ENCODE measurements at places on chromosomes 3 and 15. TPM values are rescaled to one million over a fixed set of nuclear protein-coding genes. Genes with fewer than 3 reads are reported as not detected.

Gene GABRG3
- not detected for total RNA-seq

Gene TTC21A
- 6.7 TPM for total RNA-seq

Gene SLC38A3
- total RNA-seq, result 0.48 TPM

Gene MEIS2
- total RNA-seq, result 13.1 TPM

Gene SMCO1
- not detected for total RNA-seq

Gene C3orf70
- total RNA-seq, result 0.50 TPM

Gene GP9
- not detected for total RNA-seq

Gene CNTN3
- total RNA-seq, result 2.0 TPM

Gene TMOD2
- total RNA-seq, result 5.5 TPM

Gene OR5K1
- not detected for total RNA-seq

Gene OR5K2
- not detected for total RNA-seq

Gene ESYT3
- total RNA-seq, result 3.5 TPM

Gene FOXL2
- 0.68 TPM for total RNA-seq

Gene MORC1
- not detected for total RNA-seq

Gene XCR1
- total RNA-seq, result not detected

Gene ECE2
- not detected for total RNA-seq

Gene IL20RB
- total RNA-seq, result 0.89 TPM

Gene HDAC11
- 17.3 TPM for total RNA-seq

Gene POTEB
- total RNA-seq, result not detected

Gene ITIH1
- not detected for total RNA-seq

Gene BTLA
- total RNA-seq, result not detected

Gene GABRR3
- total RNA-seq, result not detected

Gene CIP2A
- total RNA-seq, result 8.2 TPM

Gene PPCDC
- total RNA-seq, result 25.9 TPM

Gene TMEM40
- total RNA-seq, result 7.9 TPM

Gene SLC28A2
- total RNA-seq, result not detected

Gene NUTM1
- not detected for total RNA-seq

Gene RBMS3
- 18.4 TPM for total RNA-seq

Gene ARID3B
- total RNA-seq, result 13.1 TPM

Gene CKMT1A
- 6.5 TPM for total RNA-seq

Gene FOXB1
- total RNA-seq, result 0.55 TPM

Gene SLC15A2
- 0.63 TPM for total RNA-seq

Gene SLC24A5
- not detected for total RNA-seq

Gene RLBP1
- total RNA-seq, result not detected

Gene TMEM202
- total RNA-seq, result not detected
